Endothelial cell of umbilical vein (primary cell): ENCODE measurements at places on chromosomes 3 and 15. TPM values are rescaled to one million over a fixed set of nuclear protein-coding genes. Genes with fewer than 3 reads are reported as not detected.

SI gene
- polyA plus RNA-seq: not detected in 2 replicates

DNA sequence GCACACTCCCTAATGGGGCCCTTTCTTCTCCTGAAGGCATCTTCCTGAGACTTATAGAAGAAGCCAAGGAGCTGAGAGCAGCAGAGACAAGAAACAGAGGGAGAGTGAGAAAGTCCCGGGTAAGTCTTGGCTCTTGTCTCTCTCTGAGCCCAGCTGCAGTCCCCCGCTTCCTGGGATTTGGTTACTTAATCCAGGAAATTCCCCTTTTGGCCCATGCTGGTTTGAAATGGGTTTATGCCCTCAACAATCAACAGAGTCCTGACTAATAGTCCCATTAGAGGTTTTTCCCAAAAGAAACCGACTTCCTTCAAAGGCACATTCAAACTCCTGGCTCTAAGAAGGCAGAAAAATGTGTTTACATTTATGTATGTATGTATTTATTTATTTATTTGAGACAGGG is 22.0 kb downstream of the TMEM158 start:
- peaks cover 4% of the 10 kb centered on the region for H3K4me1 ChIP-seq
- H3K27ac ChIP-seq: no peak overlapping the region
- no peak for DNase-seq
- no peaks in the 10 kb centered on the region for H3K27me3 ChIP-seq

SFMBT1 gene
- polyA plus RNA-seq: 1.8 and 2.0 TPM in 2 replicates

GRCh38 chr3:114404590-114404989 is 110.8 kb downstream of the TIGIT start:
- no peaks in the 10 kb centered on the region for H3K27me3 ChIP-seq
- peaks cover 6% of the 10 kb centered on the region for H3K4me1 ChIP-seq
- no peak overlapping the region for H3K27ac ChIP-seq
- H3K36me3 ChIP-seq: no peaks in the 10 kb centered on the region
- peak; percentile 41 for DNase-seq

GOLGA6B gene
- polyA plus RNA-seq: not detected in 2 replicates

DNA sequence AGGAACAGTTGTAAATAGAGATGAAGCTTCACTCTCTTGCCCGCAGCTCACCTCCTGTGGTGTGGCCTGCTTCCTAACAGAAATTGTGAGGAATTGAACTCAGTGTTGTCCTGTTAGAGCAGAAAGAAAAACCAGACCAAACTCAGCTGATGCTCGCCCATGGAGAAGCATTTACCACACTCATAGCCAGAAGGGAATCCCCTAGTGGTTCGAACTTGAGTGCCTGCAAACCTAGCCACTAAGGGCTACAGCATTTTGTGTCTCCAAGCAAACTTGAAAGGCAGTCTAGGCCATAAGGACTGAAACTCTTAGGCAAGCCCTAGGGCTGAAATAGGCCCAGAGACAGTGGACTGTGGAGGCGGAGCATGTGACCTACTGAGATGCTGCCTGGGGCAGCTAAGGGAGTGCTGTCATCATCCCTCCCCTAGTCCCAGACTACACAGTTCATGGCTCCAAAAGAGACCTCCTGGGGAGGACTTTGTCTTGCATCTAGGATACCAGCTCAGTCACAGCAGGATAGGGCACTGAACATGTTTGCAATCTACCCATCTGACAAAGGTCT is 44.5 kb upstream of the MCTP2 start:
- no peak overlapping the region for H3K4me3 ChIP-seq
- no peaks in the 10 kb centered on the region for H3K4me1 ChIP-seq
- no peak overlapping the region for H3K27ac ChIP-seq
- H3K36me3 ChIP-seq: no peaks in the 10 kb centered on the region
- no peaks in the 10 kb centered on the region for H3K27me3 ChIP-seq

ITPKA gene
- 0.14 and 0.25 TPM in 2 replicates for polyA plus RNA-seq
